ENCODE measurements at places on chromosomes 6 and 20.

DNA sequence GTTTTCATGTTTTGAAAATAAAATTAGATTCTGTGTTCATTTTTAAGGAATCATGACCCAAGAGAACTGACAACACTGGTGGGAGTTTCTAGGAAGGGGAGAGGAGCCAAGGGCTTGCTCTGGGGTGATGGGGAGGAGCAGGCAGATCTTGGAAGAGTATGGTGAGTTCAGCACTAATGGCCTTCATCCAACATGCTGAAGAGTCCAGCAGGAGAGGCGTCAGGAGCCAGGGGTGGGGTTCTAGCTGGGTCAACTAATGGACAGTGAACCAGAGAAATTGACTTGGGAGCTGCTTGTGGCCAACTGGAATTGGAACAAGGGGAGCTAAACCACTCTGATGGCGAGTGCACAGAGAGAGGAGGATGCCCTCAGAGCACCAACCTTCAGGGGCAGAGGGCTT is 107.1 kb downstream of the MRPL14 start:
- no peak for DNase-seq

DNA sequence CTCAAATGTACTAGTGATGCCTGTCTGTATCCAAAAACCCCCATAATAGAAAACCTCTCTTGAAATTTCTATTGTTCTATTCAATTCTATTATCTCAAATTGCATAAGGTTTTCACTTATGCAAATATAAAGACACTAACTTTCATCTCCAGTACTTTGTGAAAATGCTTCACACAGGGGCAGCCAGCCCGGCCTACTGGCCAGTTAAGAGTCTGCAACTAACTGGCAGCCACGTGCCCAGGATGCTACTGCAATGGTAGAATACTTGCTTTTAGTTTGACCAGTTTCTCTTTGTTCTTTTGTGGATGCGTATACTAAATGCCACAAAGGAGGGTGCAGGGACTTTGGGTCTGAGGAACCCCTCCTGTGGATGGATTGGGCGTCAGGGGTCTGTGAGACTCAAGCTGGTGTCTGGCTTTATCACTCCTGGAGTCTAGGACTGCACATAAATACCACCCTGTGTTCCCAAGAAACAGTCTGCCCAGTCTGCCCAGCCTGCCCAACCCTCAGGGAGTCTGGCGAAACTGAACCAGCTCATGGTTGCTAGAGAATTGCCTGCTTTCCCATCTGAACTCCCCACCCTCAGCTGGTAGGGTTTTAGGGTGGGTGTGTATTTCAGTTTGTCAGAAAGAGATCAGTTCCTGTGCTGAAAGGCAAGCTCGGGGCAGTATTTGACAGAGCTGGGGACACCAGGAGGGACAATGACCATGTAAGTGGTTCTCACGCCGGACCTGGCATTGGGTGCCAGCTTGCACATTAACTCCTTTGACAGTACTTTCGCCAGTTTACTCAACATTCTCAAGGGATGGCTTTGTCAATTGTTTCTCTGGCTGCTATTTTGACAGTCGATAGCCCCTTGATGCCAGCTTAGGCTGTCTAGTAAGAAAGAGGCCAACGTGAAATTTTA is 558.2 kb upstream of the JAG1 start:
- no peak for DNase-seq

- DNase-seq: no peak
Observed at GRCh38 chr6:156857573-156857972, 80.4 kb downstream of the ARID1B start.

DNA sequence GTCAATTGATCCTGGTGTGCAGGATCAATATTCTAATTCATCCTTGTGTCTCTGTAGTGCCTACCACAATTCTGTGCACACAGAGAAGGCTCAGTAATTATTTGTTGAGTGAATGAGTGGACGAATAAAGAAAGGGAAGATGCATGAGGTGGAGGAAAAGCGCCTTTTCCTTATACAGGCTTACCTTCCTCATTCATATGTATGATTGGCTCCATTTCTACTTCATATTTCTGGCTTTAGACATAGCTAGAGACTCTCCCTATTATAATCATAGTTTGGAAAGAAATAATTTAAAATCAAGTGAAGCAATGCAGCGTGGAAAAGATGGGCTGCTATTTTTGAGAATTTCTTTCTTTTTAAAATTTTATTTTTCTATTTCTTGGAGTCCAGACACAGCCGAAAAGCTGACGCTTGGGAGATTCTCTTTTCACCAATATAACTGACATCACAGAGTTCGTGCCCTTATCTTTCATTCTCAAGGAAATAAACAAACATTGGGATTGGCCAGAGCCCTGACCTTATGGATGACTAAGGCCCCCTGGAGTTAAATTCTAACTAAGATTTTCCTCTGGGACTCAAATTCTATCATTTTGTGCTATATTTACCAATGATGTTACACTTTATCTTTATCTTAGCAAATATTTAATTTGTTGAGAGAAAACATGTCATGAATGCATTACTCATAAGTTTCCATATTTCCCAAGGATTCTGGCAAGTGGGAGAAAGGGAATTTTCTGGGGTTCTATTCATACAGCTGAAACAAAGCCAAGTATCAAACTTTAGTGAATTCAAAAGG is 48.1 kb downstream of the PRL start:
- DNase-seq: peak; percentile 52

DNA sequence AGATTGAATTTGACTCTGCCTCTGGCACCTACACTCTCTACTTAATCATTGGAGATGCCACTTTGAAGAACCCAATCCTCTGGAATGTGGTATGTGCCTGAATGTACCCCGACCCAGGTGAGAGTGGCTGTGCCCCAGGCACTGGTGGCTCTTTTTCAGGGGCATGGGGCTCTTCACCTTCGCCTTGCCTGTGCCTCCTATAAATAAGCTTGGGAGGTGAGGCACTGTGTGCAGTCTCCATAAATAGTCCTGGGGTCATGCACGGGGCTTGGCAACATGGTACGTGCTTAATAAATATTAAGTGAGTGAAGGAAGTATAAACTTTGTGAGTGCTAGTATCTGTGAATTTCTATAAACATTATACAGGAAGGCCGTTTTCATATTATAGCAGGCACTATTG is 33.0 kb downstream of the GHRH start:
- DNase-seq: no peak

GRCh38 chr6:136073216-136073615 is 176.9 kb downstream of the MTFR2 start:
- DNase-seq: no peak

- no peak for DNase-seq
Observed at GRCh38 chr20:57785720-57786119, 75.9 kb upstream of the PMEPA1 start.

- DNase-seq: peak; percentile 58
Observed at GRCh38 chr6:130697995-130698535, 129.1 kb upstream of the SMLR1 start.

GRCh38 chr6:145483191-145483996 is 251.9 kb downstream of the EPM2A start:
- no peak for DNase-seq

DNA sequence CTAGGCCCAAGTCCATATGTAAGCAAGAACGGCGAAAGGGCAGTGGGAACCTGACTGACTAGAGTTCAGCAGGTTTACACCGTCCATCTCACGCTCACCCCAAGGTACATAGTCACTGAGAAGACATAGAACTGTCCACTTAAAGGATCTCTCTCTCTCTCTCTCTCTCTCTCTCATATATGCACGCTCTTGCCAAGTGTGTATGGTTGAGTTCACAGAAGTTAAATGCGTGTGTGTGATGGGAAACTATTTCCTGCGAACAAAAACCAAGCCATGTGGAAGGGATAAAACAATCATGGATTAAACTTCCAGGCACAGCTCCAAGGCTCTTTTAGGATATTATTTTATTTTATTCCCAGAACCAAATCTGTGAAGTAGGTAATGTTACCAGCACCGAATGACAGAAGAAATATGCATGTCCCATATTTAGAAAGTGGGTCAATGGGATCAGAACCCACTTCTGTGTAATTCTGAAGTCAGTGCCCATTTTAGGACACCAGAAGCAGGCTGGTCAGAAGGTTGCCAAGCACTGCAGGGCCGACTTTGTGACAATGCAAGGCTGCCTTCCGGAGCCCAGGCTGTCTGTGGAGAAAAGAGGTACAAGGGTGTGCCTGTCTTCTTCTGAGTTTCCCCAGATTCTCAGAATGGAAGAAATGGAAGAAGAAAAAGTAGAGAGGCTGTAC is 49.2 kb upstream of the MAP7 start:
- DNase-seq: no peak

DNA sequence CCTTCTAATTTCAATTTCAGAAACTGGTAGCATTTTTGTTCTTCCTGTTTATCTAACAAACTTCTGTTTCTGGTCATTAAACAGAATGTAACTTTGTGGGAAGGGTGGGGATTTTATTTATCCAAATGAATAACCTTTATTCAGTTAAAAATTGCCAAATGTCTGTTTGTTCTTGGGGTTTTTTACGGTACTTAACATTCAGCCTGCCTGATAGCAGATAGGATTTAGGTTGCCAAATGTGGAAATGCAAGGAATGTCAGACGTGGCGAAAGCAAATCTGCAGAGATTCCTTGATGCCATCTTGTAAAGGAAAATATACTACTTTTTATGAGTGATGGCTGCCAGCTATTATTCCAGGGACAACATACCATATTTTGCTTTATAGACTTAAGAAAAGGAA is 95.7 kb downstream of the LYRM2 start:
- no peak for DNase-seq

GRCh38 chr6:169556758-169557548 is 144.9 kb downstream of the WDR27 start:
- DNase-seq: no peak

- no peak for DNase-seq
Observed at GRCh38 chr20:2299301-2299700, 3.5 kb downstream of the TGM3 start.

- no peak for DNase-seq
Observed at GRCh38 chr6:157537556-157537955, 156.6 kb downstream of the ZDHHC14 start.
